Activated CD4-positive, alpha-beta T cell treated with anti-CD3 and anti-CD28 coated beads, Interleukin-2, amount 10 ng/mL, durations not matched to agents 7 days and 5 days (primary cell): ENCODE measurements at places on chromosomes 7 and 10.
A peak's percentile ranks its signal among the peaks of the same experiment; 100 is the strongest.

DNA sequence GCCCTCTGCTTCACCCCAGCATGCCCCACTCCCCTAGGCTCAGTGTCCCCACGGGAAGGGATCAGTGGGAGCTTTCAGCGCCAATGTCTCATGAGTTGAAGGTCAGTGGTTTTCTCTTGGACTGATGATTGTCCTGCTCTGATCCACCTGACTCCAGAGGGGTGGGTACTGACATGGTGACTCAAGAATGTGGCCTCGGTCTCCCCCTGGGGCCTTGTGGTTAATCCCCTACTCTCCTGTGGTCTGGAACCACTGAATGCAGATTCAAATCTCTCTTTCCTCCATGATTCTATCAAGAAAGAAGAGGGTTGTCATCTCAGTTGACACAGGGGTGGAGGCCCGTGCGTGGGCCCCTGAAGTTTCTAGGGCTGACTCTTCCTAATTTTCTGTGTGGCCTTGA lies 176.9 kb downstream of the RPS24 start:
- no peak for DNase-seq

DNA sequence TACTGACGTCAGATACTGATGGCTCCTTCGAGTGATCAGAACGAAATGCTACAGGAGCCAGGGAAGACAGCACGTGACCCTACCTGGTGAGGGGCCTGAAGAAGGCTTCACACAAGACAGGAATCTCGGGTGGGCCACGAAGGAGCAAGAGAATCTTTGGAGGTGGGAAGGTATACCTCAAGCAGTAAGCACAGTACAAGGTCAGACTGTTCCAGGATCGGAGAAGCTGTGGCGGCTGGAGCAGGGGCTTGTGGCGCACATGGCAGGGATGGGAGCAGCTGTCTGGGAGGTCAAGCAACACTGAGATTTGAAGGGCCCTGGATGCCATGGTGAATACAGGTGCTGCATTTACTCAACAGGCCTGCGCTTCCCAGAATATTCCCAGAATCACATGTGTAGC lies 45.4 kb downstream of the C10orf143 start:
- no peak for DNase-seq

GRCh38 chr7:47496056-47496665 lies 85.8 kb downstream of the TNS3 start:
- DNase-seq = no peak

- no peak for DNase-seq
These were observed 353.4 kb downstream of the TNS3 start for GRCh38 chr7:47228386-47229014.

DNA sequence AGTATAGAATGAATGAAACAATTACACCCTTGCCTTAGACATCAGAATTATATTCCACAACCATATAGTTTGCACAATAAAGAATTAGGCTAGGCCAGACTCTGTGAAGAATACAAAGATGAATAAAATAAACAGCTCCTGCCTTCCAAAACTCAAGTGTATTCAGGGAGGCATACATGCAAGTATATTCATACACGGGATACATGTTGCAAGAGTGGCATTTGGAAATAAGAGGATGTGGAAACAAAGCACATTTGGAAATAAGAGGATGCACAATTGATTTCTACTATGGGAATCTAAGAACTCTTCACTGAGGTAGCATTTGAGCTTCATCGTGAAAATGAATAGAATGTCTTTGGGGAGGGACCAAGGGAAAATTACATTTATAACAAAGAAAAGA lies 27.0 kb upstream of the TMEM26 start:
- no peak for DNase-seq

DNA sequence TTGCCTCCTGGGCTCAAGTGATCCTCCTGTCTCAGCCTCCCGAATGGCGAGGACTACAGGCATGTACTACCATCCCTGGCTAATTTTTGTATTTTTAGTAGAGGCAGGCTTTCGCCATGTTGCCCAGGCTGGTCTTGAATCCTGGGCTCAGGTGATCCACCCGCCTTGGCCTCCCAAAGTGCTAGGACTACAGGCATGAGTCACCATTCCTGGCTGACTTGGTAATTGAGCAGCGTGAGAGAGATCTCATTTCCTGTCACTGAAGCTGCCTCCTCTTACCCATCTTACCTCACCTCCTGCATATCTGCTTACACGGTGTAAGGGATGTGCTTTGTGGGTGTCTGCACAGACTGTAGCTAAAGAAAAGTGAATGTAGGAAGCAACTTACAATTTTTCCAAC lies 9.7 kb downstream of the IFIT3 start:
- peak; percentile 30 for DNase-seq

DNA sequence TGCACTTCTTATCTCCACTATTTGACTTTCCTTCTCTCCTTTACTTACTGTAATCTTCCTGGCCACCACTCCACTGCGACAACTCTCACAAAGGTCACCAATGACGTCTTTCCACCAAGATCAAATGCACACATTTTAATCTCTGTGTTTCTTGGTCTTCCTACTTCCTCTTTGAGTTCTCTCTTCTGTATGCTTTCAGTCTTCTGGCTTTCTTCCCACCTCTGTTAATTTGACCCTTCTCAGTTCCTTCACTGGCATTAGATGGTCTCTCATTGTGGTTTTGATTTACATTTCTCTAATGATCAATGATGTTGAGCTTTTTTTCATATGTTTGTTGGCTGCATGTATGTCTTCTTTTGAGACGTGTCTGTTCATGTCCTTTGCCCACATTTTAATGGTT lies 31.9 kb downstream of the FAM107B start:
- DNase-seq = no peak

GRCh38 chr7:10798044-10798443 lies 175.6 kb upstream of the PHF14 start:
- no peak for DNase-seq

GRCh38 chr7:40711706-40712105 lies 576.9 kb downstream of the SUGCT start:
- DNase-seq = no peak

DNA sequence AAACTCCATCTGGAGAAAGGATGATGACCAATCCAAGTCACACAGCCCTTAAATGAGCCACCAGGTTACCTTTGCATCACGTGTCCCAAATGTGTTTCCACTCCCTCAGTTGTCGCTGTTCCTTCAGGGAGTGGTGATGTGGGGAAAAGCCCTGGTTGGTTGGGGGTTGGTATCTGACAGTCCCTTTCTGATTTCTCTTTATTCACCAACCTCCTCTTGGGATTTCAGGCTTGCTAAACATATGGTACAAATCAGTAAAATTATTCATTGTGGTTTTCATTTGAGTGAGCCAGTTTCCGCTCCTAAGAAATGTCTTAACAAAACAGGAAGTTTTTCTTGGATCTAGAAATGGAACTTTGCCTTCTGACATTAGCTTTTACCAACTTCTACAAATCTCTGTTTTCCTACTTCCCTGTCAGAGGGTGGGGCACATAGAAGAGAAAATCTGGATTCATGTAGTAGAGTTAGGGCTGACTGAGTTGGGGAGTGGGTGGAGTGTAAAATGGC lies 40.0 kb upstream of the KMT2E start:
- DNase-seq = no peak

DNA sequence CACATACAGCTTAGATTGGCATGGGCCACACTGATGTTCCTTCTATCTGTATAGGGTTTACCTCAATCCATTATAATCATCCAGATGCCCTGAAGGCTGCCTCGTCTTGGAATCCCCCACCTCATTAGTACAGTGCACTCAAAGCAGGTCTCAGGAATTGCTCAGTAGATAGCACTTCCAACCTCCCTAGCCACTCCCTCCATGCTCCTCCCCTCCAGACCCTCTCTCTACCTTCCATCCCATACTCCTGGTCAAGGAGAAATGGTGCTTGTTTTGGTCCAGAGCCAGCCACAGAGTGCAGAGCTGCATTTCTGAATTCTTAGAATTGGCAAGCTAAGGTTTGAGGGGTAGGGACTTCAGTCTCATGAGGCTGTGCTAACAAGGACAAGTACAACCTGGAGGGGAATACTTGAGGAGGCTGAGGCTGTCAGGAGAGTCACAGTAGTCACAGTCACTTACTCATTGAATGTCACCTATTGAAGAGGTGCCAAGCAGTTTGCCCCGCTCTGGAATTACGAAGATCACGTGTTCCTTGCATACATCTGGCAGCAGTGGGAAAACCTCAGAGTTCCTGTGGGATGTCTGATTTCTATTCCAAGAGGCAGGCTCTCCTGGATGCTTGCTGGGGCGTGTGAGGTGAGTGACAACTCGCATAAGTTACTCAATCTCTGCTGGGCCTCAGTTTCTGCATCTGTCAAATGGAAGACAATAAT lies 60.7 kb upstream of the ZNF746 start:
- no peak for DNase-seq

DNA sequence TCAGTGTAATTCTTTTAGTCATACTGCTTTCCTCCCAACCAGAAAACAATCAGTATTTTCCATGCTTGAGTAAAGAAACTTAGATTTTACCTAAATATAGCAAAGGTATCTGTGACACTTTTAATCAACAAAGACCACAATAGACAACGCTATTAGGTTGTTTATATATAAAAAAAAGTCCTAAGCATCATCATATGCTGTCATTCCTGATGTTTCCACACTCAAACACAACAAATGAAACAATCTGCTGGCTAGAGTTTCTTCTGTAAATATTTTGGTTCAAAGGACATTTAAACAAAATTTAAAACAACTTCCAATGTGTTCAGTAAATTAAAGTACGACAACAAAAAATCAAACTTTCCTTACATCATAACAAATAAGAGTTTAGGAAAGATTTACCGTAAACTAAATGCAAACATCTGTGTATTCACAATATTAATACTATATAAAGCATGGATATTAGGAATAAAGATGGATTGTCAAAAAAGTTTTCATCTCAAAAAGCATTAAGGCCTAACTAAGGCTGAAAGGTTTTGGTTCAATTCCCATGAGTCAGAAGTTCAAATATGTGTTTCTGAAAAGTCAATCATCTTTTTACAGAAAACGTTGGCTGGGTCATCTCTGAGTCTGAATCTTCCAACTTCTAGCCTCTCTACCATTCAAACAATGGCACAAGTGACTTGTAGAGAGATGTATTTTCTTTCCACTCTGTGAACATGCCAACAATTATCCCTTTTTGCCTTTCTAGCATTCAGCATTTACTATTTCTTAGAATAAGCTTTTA lies 157.1 kb downstream of the CRPPA start:
- DNase-seq = no peak

DNA sequence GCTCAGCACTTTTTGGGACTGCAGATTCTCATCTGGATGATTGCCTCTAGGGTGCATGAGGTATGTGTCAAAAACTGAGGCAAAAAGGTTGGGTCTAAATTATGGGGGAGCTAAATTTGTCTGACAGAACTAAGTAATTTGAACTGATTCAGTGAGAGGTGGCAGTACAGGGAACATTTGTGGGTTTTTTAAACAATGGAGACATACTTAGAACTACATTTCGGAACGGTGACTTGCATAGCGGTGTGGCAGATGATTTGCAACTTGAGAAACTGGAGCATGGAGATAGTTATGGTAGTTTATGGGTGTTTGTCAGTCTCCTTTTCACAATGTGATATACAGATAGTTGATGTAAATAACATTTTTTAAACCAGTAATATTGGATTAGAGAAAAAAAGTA lies 14.6 kb downstream of the TBC1D12 start:
- no peak for DNase-seq

GRCh38 chr7:7924303-7924702 lies 44.3 kb upstream of the GLCCI1 start:
- no peak for DNase-seq

- DNase-seq = no peak
These were observed 19.8 kb downstream of the PIK3AP1 start for GRCh38 chr10:96700374-96701099.

- DNase-seq = no peak
These were observed 6.0 kb downstream of the GNG11 start for GRCh38 chr7:93927585-93927984.

- peak; percentile 50 for DNase-seq
These were observed 68.1 kb downstream of the SCRN1 start for GRCh38 chr7:29921404-29922010.

GRCh38 chr10:100749309-100750217 lies 4.2 kb downstream of the PAX2 start:
- DNase-seq = no peak

DNA sequence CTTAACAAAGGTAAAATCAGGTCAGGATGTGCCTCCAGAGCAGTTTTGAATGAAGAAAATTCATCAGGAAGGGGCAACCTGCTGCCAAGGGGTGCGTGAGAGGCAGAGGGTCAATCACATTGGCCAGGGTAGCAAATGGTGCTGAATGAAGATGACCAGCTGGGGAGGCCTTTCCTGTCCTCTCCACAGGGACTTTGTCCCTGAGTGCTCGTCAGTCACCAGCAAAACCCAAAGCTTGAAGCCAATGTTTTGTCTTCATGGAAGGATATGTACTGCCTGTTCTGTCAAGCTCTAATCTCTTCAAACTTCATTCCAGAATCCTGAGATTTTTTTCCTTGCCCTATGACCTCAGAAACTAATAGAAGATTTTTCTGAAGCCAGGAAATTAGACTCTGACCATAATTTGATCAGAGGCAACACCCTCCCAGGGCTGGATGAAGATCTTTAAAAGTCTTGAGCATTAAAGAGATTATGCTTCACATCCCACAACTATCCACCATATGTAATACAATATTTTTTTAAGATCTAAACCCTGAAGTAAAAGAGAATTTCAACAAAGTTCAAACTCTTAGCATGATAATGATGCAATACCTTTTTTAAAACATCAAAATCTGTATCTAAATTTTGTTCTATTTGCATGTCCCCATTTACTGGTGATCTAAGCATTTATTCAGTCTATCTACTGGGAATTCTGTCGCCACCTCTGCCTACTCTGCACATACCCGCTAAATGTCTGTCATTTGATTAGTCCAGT lies 243.0 kb downstream of the SNX13 start:
- DNase-seq = no peak

GRCh38 chr10:110317866-110318850 lies 13.4 kb upstream of the SMNDC1 start:
- no peak for DNase-seq

DNA sequence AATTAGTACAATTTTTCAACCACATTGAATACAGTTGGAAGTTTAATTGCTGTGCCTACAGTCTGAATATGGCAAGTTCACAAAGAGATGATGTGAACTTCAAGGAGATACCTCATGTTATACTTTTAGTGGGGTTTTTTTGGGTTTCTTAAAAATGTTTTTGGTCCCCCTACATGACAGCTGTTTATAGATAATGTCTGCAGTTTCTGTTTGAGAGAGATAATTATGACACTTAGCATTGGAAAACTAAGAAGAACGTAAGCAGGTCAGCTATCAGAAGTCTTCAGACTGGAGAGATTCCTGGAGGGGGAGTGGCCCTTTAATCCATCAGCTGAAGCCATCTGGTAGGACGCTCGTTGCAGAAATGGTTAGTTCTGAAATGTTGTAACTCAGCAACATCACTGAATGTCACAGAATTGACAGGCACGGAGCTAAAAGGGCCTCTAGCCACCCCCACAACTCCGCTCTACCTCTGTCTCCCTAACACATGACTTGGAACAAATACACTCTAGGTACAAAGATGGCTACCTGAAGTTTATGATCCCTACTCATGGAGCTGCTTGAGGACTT lies 29.0 kb downstream of the TIMM23 start:
- DNase-seq = no peak

DNA sequence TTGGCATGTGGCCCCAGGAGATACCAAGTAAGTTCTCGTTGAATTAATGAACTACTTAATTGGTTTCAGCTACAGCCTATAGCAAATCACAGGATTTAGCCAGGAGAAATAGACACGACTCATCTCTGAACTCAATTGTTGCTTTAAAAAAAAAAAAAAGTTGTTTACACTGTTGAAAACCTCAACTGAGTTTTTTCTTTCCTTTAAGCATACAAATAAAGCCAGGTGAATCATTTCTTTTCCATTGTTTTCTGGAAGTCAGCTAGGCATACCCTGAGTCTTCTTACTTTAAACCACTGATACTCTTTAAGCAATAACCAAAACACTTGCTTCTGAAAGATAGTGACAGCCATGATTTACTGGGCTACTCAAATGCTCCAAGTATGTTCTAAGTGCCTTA lies 755 bp downstream of the FRMPD2 start:
- no peak for DNase-seq
